ENCODE measurements at places on chromosomes 11 and 22.

DNA sequence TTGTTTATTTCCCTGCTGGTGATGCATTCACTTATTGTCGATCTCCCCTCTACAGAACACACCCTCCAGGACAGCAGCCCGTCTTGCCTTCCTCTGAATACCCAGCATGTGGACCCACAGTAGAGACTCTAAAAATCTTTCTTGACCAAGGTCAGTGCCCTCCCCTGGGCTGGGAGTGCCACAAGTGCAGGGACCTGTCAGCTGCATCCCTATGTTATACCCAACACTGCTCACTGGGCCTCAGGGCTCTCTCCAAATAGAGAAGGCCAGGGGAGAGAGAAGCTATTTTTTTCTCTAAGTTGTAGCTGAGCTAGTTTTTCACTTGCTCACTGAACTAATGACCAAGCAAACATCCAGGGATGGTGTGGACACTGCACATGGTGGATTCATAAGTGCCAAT is 9.8 kb downstream of the KCNJ1 start:
- no peak for DNase-seq

GRCh38 chr11:33696931-33697638 is 3.5 kb downstream of the C11orf91 start:
- DNase-seq: no peak

DNA sequence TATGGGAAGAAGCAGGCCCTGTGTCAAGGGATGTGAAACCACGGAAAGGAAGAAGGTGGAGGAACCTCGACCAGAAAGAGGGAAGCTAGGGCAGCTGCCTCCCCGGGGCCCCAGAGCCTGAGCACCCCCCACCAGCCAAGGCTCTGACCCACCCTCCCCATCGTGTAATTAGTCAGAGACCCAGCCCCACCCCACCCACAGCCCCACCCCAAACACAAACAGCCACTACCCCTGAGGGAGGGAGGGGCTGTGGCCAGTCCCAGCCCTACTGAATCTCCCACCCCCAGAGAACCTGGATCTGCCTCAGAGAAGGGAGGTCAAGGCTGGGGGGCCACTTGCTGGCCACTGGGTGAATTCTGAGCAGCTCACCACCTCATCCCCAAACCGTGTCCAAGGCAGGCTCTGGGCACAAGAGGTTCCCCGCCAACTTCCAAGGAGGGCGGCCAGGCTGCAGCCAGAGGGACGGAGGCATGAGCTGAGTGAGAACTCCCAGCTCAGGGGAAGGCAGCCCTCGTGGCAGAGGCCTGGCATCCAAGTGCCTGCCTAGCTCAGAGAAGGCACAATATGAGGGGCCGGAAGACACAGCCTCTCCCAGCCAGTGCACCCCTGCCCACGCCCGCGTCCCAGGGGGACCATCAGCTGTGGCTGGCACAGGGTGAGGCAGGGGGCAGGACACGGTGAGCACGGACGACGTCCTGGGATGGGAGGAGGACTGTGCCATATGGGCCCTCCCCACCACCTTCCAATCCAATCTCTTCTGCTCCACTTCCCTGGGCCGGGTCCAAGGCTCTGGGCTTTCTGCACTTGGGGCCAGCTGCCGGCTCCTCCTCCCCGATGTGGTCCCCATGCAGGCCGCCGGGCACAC is 2.7 kb downstream of the PLXNB2 start:
- DNase-seq: peak; percentile 60

GRCh38 chr11:3995307-3995706 is 99.3 kb upstream of the RRM1 start:
- no peak for DNase-seq

DNA sequence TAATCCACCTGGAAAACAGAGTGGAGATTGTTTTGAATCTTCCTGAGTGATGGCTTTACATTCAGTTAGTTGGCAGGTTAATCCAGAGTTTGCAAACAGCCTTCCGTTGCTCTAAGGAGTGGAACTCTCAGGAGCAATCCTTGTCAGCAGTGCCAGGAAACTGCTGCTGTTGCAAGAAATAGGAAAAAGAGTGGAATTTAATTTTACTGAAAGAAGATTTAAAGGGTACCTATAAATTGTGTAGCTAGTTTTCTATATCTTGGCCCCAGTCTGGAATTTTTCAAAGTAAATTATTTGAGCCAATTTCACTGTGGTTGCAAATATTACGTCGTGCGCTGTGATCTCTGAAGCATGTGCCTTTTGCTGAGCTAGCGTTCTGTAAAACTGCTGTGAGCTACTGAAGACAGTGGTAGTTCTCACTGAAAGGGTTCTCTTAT is 55.5 kb upstream of the SLC5A12 start:
- DNase-seq: no peak

DNA sequence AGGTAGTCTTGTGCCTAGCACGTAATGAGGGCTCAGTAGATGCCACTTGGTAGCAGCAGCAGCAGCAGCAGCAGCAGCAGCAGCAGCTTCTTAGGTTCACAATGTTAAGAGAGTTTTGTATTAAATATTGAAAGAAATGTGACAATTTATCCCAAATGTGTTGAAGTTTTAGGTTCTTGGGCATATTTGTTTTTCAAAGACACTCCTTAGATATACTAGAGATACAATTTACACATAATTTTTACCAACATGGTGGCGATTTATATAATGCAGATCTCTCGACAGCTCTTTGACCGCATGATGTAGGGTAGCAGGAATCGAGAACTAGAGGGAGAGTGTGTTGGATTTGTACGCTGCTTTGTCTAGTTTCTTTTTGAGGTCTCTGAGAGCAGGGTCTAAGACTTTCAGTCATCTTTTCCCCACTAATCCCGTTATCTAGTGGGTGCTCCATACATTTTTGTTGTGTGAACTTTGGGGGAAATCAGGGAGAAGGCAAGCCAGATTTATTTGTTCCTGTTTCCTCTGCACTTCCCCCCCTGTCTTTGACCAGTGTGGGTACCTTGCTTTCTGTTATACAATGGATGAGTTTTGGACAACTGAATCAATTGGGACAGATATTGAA is 1.4 kb downstream of the FDX1 start:
- peak; percentile 46 for DNase-seq

GRCh38 chr11:69985641-69986439 is 92.3 kb upstream of the ANO1 start:
- no peak for DNase-seq

- no peak for DNase-seq
These were observed 39.7 kb upstream of the POU2AF2 start for GRCh38 chr11:111205632-111206385.

GRCh38 chr11:120134106-120134930 is 3.6 kb downstream of the TRIM29 start:
- DNase-seq: no peak

DNA sequence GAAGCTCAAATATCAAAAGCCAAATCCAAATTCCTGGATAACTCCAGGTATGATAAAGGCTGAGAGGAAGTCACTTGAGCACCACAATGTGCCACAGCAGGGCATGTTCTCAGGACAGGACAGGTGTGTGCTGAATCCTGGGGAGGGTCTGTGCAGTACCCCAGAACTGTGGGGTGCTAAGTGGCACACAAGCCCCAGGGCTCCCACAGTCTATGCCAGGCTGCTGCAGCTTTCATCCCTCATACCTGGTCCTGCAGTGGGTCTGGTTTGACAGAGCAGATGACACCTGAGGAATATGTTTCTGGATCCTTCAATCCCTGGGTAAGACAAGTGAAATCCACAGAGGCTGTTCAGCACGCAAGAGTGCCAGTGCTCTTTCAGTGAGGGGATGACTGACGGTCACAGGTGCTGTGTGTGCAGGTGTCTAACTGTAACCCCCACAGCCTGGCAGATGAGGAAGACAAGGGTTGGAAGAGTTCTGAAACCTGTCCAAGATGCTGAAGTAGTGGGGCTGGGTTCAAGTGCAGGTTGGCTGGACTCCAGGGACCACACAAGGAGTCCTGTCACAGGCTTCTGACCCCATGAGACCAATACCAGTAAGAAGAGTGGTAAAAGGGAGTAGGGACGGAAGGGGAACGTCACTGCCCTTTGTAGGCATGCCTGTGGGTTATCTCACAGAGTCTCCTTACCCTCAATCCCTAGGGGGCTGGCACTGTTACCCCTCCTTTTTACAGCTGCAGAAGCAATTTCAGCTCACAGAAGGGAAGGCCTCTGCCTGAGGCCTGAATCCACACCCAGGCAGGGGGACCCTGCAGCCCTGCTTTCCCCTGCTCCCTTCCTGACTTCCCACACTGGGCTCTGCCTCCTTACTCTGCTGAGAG is 14.1 kb downstream of the SERPIND1 start:
- no peak for DNase-seq

- DNase-seq: no peak
These were observed 398.4 kb downstream of the CTTN start for GRCh38 chr11:70796648-70797227.

DNA sequence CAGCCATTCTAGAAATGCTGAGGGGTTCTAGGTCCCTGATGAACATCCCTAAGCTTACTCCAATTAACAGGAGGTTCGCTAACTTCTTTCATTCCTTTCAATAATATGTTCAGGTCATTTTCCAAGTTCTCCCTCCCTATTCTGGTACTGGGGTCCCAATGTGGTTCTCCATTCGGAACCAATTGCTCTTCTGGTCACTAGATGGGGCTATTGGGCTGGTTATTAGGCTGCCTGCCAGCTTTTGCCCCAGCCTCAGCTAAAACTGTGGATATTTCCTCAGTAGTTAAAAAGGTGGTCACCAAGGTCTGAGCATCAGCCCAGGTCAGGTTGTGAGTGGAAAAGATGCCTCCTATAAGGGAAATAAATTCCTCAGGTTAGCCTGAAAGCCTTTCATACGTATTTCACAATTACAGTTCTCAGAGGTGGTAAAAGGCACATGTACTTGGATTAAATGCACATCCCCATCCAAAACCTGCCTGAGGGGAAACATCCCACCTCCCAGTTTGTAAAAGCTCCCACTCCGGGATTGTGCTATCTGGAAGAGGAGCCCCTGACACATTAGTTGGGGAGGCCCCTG is 161.1 kb upstream of the CCDC179 start:
- DNase-seq: peak; percentile 29

GRCh38 chr11:66705587-66706335 is 23.3 kb downstream of the SPTBN2 start:
- no peak for DNase-seq

DNA sequence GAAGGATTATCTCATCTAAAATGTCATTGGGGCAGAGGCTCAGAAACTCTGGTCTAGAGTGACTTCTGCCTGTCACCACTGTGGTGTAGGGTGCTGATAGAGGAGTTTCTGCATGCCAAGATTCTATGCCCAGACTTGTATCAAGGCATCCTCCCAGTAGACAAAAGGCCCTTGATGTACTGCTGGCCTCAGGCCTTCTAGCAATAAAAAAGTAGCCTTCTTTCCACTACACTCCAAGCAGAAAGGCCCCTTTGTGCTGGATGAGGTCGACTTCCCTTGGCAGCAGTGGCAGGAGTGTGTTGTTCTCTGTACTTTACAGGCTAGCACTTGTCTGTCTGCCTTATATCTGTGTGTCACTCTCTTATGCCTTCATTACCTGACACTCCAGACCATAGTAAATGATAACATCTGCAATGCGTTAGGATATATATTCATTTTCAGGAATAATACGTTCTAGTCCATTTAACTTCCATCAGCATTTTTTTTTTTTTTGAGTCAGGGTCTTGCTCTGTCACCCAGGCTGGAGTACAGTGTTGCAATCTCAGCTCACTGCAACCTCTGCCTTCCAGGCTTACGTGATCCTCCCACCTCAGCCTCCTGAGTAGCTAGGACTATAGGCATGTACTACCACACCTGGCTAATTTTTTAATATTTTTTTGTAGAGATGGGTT is 49.5 kb upstream of the RRM1 start:
- DNase-seq: peak; percentile 98

DNA sequence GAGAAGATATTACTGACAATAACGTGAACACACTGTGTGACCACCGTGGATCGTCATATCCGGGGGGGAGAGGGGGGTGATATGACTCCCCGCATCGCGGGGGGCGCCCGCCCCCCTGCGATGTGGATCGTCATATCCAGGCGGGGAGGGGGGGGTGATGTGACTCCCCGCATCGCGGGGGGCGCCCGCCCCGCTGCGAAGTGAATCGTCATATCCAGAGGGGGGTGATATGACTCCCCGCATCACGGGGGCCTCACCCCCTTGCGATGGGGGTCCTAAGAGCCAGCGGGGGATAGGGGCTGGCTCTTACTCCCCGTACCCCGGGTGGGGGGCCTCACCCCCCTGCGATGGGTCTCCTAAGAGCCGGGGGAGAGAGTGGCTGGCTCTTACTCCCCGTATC is 19.9 kb downstream of the UNC93B1 start:
- no peak for DNase-seq

DNA sequence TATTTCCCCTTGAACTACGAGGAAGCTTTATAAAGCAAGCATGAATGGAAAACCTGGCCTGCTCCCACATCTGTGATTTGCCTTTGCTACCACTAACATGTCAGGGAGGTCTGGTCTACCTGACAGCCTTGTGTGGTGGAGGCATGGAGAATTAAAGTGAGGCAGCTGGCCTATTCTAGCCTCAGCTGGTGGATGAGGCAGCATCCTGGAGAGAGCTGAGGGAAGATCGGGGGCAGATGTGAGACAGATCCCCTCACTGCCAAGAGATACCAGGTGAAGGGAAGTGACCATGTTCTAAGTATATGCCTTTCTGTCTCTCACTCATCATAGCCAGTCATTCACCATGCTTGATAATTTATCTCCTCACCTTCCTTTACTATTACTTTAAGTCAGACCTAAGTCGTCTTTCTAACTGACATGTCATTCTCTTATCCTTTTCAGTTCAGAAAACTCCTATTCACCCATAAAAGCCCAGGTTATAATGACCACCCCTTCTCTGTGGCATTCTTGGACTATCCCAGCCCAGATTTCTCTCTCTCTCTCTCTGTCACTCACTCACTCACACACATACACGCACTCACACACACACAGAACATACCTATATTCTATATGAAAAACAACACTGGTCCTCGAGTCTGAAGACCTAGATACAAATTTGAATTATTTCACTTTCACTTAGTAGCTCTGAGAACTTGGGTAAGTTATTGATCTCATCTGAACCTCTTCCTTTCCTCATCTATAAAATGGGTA is 90.7 kb downstream of the CSNK2A3 start:
- DNase-seq: no peak

DNA sequence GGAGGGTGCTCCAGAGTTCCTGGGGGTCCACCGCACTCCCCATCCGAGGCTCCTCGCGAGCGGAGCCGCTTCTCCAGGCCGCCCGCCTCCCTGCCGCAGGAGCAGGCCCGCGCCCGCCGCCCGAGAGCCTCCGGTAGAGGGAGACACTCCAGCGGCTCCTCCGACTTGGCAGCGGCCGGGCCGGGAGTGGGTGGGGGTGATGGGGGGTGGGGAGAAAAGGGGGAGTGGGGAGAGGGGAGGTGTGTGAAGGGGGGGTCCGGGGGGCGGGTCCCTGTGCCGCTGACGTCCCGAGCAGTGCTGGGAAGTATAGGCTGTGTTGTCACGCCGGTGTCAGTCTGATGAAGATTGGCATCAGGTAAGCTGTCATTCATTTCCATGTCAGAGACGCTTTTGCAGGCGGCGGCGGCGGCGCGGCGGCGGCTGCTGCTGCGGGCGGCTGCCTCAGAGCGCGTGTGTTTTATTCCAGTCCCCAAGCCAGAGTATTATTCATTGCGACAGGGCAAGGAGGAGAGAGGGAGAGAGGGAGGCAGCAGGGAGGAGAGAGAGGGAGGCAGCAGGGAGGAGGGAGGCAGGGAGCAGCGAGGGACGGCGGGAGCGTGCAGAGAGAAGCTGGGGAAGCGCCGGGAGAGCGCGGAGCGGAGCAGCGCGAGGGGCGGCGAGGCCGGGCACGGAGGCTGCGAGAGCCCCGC is at the start of gene PKNOX2:
Gene PKNOX2 (plus strand): TSS at position 330 of the 689 bp plus-strand sequence. CDS start 186,555 bp downstream, outside the sequence.
- DNase-seq: peak; percentile 55
